ENCODE measurements at places on chromosomes 4 and X.
A peak's percentile ranks its signal among the peaks of the same experiment; 100 is the strongest.

DNA sequence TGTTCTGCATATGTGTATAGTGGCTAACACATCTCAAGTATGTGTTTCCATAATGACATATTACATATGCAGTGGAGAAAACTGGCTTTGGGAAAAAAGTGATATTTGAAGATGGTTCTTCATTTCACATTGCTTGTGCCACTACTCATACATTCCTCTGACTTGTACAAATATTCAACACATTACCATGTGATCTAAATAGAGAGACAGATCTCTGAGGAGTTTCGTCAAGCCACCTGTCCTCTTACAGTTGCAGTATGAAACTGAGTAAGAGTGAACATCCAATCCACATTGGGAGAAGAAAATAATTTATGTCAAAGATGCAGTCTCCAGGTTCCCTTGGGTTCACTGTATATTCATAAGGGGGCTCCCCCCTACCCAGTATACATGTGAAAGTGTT lies 123.9 kb downstream of the KDR start:
- no peak for DNase-seq

- no peak for DNase-seq
These were observed 42.1 kb downstream of the NFKB1 start for GRCh38 chr4:102543030-102543928.

- peak; percentile 3 for DNase-seq
These were observed 34.4 kb downstream of the AGTR2 start for GRCh38 chrX:116204932-116205331.

- no peak for DNase-seq
These were observed 420.6 kb downstream of the SPRY1 start for GRCh38 chr4:123817025-123817688.

GRCh38 chr4:101961144-101961543 lies 170.6 kb downstream of the BANK1 start:
- no peak for DNase-seq

GRCh38 chr4:151569650-151570049 lies 160.7 kb downstream of the FHIP1A start:
- DNase-seq, result no peak

DNA sequence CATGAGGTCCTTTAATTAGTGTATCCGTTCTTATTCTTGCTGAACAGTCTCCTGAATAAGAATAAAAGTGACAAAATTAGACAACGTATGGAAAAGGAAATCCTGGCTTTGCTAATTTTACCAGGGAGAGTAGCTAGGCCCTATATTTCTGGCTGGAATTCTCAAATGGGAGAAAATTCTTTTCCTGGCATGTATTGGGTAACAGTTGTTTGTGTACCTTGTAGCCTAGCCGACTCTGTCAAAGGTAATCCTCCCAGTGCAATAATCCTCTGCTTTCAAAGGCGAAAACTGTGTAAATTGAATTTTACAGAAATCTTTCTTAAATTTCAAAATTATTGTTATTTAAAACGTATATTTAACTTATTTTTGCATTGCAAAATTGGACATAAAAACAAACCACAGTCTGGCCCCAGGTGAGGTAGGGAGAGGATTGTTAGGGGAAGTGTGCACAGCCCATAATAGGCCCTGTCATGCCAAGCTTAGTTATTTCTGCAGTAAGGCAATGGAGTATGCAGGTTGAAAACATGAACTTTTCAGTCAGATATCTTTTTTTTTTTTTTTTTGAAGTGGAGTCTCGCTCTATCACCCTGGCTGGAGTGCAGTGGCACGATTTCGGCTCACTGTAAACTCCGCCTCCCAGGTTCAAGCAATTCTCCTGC lies 18.9 kb upstream of the TENM3 start:
- no peak for DNase-seq

DNA sequence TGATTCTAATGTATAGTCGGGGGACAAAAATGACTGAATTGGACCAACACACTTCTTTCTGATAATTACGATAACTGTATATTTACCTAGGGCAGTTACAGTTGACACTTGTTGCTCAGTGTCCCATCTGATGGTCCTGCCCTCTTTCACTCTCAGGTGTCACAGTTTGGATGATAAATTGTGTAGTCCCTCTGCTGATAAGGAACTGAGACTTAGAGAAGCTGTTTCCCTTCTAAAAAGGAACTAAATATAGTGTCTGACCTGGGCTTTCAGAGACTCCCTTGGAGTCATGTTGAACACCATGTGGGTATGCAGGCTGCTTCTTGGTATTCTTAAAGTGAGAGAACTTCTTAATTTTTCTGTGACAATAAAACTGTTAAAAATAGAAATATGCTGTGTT lies 23.7 kb upstream of the PNPLA4 start:
- DNase-seq, result no peak

DNA sequence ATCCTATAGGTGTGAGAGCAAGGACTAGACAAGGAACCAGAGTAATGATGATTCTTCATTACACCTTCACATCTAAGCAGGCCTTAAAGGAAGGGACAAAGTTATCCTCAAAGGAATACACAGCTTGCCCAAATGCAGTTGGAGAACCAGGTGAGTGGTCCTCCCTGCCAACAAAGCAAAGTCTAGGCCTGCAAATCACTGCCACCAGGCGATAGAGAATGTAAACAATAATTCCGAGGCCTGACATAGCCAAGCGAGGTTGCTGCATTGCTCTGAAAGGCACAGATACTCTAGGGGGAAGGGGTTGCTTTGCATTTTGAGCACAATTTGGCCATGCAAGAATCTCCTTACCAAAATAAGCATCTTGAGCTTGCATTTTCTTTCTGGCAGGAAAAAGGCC lies 178.2 kb upstream of the FAT1 start:
- DNase-seq, result no peak

- DNase-seq, result no peak
These were observed 170.0 kb downstream of the SMIM20 start for GRCh38 chr4:26083987-26084386.

DNA sequence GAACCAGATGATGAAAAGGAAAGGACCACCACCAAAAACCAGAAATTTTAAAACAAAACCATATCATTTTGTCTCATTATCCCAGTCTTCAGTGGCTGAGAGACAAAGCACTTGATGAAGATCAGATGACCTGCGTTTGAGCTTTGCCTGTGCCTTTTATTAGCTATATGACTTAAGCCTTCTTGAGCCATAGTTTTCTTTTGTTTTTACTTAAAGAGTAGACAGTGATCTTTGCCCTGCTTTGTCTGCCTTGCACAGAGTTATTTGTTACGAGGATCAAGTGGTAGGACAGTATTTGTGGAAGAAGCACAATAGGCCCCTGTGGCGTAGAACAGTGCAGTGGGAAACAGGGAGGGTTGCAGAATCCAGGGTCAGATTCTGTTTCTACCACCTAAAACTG lies 89.9 kb downstream of the SLC10A6 start:
- DNase-seq, result no peak

DNA sequence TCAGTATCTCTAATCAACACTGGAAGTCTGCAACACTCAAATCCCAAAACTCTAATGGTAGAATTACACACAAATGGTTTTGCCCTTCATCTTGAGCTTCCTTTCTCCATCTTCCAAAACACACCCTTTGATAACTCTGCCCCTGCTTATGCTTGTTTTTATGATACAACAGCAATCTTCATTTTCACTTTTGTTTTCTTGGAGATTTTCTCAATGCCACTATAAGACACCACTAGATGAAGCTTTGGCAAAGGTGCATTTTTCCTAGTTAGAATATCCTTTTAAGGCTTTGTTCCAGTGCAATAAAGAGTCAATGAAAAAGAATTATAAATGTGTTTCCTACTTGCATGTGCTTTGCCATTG lies 472.4 kb upstream of the NWD2 start:
- DNase-seq, result no peak

- DNase-seq, result no peak
These were observed 184.3 kb upstream of the BMP3 start for GRCh38 chr4:80846210-80846609.

GRCh38 chr4:176780995-176781738 lies 11.6 kb downstream of the VEGFC start:
- DNase-seq, result peak; percentile 33

- DNase-seq, result no peak
These were observed 73.6 kb upstream of the TBC1D9 start for GRCh38 chr4:140829825-140830224.

GRCh38 chr4:48912349-48912748 lies 5.8 kb upstream of the OCIAD2 start:
- DNase-seq, result no peak

DNA sequence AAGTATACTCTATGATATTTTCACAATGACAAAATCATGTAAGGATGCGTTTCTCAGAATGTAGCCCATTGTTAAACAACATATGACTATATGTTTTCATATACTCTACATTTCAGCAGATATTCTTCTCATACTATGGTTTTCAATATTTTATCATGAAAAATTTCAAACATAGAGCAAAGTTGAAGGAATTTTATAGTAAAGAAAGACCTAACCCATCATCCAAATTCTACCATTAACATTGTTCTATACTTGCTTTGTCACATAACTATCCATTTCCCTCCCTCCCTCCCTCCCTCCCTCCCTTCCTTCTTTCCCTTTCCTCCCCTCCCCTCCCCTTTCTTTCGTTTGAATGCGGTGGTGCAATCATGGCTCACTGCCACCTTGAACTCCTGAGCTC lies 109.4 kb downstream of the FHIP1A start:
- DNase-seq, result no peak

DNA sequence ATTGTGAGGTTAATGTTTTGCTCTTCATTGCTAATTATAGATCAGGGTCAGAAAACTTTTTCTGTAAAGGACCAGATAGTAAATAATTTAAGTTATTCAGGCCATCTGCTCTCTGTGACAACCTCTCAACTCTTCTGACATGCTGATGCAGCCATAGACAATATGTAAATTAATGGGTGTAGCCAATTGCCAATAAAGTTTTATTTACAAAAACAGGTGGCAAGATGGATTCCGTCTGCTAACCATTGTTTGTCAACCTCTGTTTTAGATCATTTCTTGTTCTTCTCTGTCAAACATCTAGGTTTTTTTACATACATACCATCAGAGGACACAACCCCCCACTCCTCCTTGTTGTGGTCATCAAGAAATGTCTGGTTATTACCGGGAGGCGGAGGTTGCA lies 33.7 kb downstream of the ASB9 start:
- DNase-seq, result no peak

DNA sequence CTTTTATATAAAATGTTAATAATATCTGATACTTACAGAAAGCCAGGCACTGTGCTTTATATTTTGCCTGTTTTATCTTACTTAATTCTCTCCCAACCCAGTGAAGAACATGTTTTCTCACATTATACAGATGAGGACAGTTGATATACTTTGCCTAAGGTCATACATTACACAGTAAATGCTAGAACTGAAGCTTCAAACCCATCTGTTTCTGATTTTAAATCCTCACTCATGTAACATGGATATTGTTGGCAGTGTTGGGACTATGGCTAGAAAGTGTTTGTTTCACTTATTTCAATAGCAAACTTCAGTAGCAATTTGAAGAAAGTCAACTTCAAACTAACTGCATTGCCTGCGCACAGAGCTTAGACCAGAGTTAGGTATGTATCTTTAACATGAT lies 57.4 kb downstream of the RAPGEF2 start:
- no peak for DNase-seq

DNA sequence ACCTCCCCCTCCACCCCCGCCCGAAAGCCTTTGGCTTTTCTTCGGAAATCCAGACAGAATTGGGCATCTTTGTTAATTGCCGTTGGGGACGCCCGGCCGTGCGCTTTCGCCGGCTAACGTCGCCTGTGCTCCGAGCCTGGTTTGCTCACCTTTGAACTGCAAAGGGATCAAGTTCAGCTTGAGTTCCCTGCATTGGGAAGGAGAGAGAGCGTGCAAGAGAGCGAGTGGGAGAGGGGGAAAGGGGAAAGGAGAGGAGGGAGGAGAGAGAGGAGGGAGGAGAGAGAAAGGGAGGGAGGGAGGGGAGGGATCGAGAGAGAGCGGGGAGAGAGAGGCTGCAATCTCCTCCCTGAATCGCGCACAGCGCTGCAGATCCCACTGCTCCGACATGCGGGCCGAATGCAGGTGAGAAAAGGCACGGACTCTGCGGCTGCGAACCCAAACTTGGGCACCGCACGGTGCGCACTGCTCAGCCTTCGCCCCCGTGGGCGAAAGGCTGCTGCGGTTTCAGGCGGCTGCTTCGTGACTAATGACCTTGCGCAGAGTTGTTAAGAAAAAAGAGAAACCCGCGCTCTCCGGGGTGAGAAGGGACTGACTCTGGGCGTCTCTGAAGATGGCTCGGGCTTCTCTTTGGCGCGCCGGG lies at the start of gene PCDH7:
Gene PCDH7, plus strand, starts transcription at position 349 of the 640 bp plus-strand sequence. CDS start 1,054 bp downstream, outside the sequence.
- DNase-seq, result peak; percentile 28

- peak; percentile 2 for DNase-seq
These were observed at the start of gene ETNPPL for GRCh38 chr4:108762559-108763225. Gene ETNPPL, minus strand, starts transcription at chr4:108763053. Its CDS starts 155 bp downstream, at chr4:108762898.

- DNase-seq, result peak; percentile 93
These were observed 8.2 kb downstream of the TNIP3 start for GRCh38 chr4:121155893-121156292.

DNA sequence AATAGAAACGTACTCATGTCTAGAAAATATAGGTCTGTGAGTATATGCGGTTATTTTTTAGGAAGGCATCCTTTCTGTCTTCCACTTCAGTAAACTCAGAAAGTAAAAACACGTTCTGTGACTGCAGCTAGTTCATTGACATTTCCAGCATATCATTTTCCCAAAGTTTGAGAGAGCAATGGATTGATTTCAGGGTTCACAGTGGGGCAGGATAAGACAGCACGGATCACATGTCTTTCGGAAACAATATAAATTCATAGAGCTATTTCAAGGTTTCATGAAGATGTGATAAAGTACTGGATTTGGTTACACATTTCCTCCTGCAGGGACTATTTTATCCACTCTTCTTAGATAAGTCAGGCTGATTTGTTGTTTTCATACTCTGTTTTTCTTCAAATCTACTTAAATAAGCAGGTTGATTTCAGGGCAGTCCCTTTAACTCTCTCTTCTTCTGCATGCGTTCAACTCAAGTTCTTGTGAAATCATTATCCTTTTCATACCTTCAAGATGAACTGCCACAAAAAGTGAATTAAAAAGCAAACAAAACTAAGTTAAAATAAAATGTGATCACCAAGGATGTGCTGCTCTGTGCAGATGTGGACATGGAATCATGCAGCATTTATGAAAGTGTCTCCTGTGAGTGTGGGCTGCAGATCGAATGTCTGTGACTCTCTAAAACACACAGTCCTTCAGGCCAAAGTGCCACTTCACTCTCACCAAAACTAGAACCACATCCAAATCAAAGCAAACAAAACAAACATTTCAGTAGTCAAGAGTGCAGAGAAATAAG lies 187.7 kb downstream of the UNC5C start:
- DNase-seq, result no peak

GRCh38 chrX:148610328-148610698 lies 109.9 kb downstream of the AFF2 start:
- no peak for DNase-seq

DNA sequence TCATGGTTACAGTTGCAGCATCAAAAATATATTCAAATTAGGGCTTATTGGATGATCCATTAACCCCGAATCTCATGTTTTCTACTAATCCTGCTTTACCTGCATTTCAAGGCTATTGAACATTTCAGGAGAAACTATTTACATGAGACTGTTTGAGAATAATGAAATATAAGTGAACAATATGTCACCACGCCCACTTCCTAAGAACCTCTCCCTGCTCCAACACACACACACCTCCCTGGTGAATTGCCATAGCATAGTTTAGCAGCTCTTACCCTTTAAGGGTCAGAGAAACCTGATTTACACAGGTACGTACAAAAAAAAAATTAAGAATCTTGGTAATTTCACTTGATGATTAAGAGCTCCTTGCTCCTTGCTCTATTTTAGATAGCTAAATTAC lies 113.4 kb downstream of the ANXA5 start:
- DNase-seq, result no peak
